ENCODE measurements at places on chromosomes 2 and 18.

DNA sequence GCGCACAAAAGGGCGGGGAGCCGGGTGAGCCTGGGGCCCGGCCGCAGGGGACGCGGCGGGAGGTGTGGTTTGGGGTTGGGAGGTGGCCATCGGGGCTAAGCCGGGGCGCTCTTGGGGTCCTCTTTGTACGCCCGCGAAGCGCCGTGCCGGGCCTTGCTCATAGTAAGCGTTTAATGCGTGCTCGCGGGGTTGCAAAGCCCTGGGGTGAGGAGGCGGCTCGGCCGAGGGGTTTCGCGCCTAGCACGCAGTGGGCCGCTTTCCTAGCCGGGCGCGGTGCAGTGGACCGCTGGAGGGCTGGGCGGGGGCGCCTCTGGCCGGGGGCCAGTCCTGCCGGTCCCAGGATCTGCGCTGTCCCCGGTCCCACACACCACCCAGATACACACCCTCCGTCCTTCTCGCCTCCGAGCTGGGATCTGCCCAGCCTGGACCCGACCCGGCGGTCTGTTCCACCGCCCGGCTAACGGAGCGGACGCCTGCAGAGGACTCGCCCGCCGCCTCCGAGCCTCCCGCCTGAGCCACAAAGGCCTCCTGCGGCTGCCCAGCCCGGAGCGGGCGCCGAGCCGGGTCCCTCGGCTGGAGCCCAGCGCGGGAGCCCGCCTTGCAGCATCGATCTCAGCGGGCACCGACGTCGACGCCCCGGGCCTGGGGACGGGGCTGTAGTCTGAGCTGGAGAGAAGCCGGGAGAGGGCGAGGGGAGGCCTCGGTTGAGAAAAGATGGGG, 564 bp downstream of the DPYSL5 start:
- no peak for DNase-seq

- no peak for DNase-seq
Measured at GRCh38 chr2:151357359-151357758, at the start of gene TNFAIP6. TNFAIP6 (plus strand) TSS chr2:151357592; CDS start chr2:151357667, 75 bp downstream.

DNA sequence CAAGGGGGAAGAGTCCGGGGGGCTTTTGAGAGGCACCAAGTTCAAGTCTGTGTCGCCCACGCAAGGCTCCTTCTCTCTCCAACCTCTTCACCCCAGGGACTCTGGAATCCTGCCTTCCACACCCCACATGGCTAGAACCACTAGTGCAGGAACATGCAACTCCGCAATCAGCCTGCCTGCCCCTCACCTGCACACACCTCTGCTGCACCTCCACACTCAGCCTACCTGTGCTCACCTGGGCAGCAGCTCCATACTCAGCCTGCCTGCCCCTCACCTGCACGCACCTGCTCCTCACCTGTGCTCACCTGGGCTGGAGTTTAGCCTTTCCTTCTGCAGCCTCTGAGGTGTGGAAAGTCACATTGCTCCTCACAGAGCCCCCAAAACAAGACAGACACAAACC, 277.4 kb downstream of the NDUFA10 start:
- no peak for DNase-seq

GRCh38 chr18:47871288-47871687, 59.2 kb downstream of the SMAD2 start:
- DNase-seq: no peak

Measured in stimulated activated CD4-positive, alpha-beta T cell treated with anti-CD3 and anti-CD28 coated beads, Interleukin-1b, Interleukin-23, amount 100 ng/mL, for 1 hour (primary cell).